SJSA1 (cell line): ENCODE measurements at places on chromosomes 11 and 22. TPM values are rescaled to one million over a fixed set of nuclear protein-coding genes. Genes with fewer than 3 reads are reported as not detected.

DNA sequence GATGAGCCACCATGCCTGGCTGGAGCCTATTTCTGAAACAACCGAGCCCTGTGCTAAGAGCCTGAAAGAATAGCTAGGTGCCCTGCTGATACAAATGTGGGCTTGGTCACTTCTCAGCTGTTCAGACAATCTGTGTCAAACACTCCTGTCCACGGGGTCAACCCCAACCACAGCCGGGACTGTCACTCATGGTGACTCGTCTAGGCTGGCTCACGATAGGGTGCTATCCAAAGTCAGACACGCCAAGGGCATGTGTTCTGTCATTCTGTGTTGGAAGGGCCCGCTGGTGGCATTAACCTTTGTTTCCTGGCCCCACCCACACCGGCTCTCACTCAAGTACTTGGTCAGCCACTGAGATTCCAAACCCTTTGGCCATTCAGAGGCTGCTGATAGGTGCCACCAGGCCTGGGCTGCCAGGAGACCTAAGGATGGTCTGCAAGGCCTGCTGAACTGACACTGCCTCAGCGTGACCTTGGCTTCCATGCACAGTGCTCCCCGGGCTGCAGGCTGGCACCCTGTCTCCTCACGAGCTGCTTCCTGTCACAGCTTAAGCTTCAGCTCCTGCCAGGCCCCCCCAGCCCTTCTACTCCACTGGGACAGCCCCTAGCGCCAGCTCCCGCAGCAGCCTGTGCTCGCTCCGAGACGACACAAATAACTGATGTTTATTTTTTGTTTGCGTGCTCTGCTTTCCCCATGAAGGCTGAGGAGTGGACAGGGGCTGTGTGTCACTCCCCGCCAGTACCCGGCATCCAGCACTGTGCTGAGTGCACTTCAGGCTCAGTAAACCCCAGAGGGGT, 14.2 kb upstream of the CDC42BPG start:
- DNase-seq: no peak
- H3K4me3 ChIP-seq: no peak overlapping the region
- peaks cover 68% of the 10 kb centered on the region for H3K36me3 ChIP-seq
- no peak overlapping the region for H3K27ac ChIP-seq
- peaks cover 66% of the 10 kb centered on the region for H3K4me1 ChIP-seq

Gene LRRC74B
- not detected in 2 replicates for total RNA-seq

- H3K27ac ChIP-seq: peak overlapping the region; percentile 78
- H3K36me3 ChIP-seq: peaks cover 77% of the 10 kb centered on the region
- peak; percentile 98 for DNase-seq
- no peak overlapping the region for H3K4me3 ChIP-seq
- H3K27me3 ChIP-seq: no peaks in the 10 kb centered on the region
These were observed 3.1 kb upstream of the PYGM start for GRCh38 chr11:64762674-64763525.

Gene UBQLNL
- total RNA-seq: 0.05 TPM in 1 of 2 replicates, not detected in the other

Gene FAM180B
- not detected in 2 replicates for total RNA-seq

Gene TEX54
- total RNA-seq: not detected in 2 replicates

Gene SEPTIN3
- not detected in 2 replicates for total RNA-seq

Gene HEPN1
- not detected in 2 replicates for total RNA-seq

DNA sequence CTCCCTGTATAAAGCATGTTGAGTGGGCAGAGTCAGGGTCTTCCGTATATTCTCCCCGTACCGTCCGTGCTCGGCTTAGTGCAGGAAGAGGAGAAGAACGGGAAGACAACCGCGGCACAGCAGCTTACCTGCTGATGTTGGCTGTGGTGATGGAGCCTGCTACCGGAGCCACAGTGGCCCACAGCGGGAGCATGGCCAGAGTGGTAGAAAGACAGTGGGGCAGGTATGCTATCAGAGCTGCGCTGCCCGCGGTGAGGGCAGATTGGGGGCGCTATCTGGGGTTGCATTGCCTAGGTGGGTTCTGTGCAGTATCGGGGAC, 120.7 kb upstream of the VPREB1 start:
- H3K27me3 ChIP-seq: peaks cover 32% of the 10 kb centered on the region
- no peak for DNase-seq
- no peaks in the 10 kb centered on the region for H3K36me3 ChIP-seq
- no peak overlapping the region for H3K27ac ChIP-seq

- no peaks in the 10 kb centered on the region for H3K4me1 ChIP-seq
- H3K36me3 ChIP-seq: no peaks in the 10 kb centered on the region
These were observed 114.5 kb downstream of the TIMP3 start for GRCh38 chr22:32916025-32916424.

Gene LDHAL6A
- not detected in 2 replicates for total RNA-seq

DNA sequence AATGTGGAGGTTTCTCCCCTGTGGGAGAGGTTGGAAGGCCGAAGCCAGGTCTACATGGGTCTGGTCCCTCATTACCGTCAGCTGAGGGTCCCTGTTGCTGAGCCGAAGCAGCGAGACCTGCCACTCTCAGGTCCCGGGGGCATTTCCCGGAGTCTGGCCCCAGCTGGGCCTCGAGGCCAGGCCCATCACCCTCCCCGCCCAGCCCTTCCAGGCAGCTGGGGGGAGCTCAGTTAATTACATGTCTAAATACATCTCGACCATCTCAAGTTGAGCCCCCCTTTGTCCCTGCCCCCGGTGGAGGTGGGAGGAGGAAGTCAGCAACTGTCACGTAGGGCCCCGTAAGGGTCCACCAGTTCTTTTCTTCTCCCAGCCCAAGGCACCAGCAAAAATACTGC, 3.6 kb downstream of the CDKN1C start:
- H3K36me3 ChIP-seq: no peaks in the 10 kb centered on the region; the same call in 1 of the 2 replicates
- H3K4me3 ChIP-seq: no peak overlapping the region
- no peak overlapping the region for H3K27ac ChIP-seq
- no peak for DNase-seq

Gene PLAAT5
- 0.24 TPM in 1 of 2 replicates, not detected in the other for total RNA-seq

DNA sequence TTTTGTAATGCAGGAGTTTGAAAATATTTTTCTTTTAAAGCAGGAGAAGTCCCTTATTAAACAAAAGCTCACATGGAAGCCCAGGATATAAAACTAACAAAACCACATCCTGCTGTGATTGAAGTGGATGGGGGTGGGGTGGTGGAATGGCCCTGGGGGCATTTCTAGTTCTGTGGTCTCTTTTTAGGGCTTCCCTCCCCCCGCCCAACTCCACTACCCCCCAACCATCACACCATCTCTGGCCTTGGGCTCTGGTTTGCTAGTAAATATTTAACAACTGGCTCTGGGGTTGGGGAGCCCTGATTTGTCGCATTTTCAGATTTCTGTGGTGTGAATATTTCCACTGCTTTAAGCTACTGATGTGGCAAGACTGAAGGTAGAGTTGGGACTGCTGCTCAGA, 279.6 kb upstream of the PLET1 start:
- no peaks in the 10 kb centered on the region for H3K4me1 ChIP-seq
- H3K36me3 ChIP-seq: no peaks in the 10 kb centered on the region
- no peak for DNase-seq
- no peak overlapping the region for H3K4me3 ChIP-seq

GRCh38 chr22:31857247-31857646, 87.1 kb upstream of the YWHAH start:
- H3K36me3 ChIP-seq: peaks cover 10% of the 10 kb centered on the region
- no peak overlapping the region for H3K4me3 ChIP-seq

Gene OR10D3
- not detected in 2 replicates for total RNA-seq

DNA sequence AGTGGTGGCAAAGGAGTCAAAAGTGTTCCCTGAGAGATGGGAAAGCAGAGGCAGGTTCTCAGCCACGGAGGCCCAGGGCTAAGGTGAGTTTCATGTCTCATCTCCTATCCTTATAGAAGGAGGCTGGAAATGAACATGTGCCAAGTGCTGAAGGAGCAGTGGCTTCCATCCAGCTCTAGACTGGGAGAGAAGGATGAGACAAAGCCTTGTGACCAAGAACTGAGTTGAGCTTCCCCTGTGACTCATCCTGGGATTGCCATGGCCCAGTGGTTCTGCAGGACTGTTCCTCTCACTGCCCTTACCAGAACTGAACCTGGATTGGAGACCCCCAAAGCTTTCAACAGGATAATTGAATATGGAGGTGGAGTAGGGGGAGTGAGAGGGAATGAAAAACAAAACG, 16.7 kb upstream of the OR9Q1 start:
- no peak overlapping the region for H3K27ac ChIP-seq
- no peaks in the 10 kb centered on the region for H3K36me3 ChIP-seq
- no peaks in the 10 kb centered on the region for H3K27me3 ChIP-seq
- DNase-seq: no peak
- 0 out of 2 replicates have a peak, but pooled peaks cover 7% of the 10 kb centered on the region for H3K4me1 ChIP-seq
- no peak overlapping the region for H3K4me3 ChIP-seq

DNA sequence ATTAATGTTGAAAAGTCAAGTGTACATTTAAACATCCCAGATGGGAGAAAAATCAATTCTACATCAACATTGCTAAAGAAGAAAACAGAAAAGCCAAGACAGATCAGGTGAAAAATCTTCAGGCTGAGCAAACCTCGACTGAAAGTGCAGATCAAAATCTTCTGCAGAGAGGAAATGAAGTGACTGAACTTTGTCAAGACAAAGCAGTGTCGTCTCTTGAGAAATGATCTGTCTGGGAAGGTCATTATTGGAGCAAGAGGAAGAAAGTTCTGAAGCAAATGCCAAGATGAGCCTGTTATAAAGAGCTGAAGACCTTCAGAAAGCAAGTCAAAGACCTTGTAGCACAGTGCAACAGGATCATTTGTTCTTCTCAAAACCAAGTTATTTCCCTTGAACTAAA, 5.8 kb upstream of the PLEKHB1 start:
- no peak overlapping the region for H3K27ac ChIP-seq
- H3K27me3 ChIP-seq: no peaks in the 10 kb centered on the region
- DNase-seq: no peak
- H3K4me1 ChIP-seq: no peaks in the 10 kb centered on the region

DNA sequence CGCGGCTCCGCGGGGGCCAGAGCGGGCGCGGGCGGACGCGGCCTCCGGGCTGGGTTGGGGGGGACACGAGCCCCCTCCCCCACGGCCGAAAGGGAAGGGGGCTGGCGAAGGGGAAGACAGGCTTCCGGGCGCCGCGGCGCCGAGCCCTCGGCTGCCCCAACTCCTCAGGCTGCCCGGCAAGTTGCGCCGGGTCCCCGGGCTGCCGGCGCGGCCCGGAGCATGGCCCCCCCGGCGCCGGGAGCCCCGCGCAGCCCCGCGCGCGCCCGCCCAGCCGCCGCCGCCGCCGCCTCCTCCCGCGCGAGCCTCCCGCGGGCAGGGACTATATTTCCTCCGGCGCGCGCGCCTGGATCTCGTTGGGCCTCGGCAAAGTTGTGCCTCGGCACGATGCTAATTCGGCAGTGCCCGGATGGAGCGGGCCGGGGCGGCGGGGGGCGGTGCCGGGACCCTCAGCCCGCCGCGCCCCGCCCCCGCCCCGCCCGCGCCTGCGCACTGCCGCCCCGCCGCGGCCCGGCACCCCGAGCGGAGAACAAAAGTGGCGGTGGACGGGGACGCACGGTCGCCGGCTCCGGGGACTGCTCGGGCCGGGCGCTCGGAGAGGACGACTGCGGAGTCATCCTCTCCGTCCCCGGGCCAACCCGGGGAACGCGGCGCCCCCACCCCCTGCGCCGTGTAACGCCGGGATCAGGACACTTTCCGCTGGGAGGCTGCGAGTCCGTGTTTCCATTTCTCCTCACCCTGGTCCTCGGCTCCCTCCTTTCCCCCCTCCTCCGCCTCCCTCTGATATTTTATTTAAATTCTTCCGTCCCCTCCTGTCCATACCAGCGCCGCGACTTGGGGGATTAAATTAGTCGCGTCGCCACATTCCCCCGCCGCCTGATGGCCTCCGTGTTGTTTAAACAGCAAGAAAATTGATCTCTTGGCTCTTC, at the start of gene PHF21B:
PHF21B (minus strand) TSS at position 400 of the 926 bp plus-strand sequence. CDS start 456 bp downstream, outside the sequence.
- peaks cover 70% of the 10 kb centered on the region for H3K27me3 ChIP-seq
- no peak within 1 kb of the TSS for H3K27ac ChIP-seq
- H3K4me3 ChIP-seq: peak within 1 kb of the TSS; percentile 46
- no peaks in the 10 kb centered on the region for H3K36me3 ChIP-seq

GRCh38 chr11:76237914-76238313, 31.6 kb upstream of the WNT11 start:
- no peaks in the 10 kb centered on the region for H3K27me3 ChIP-seq
- H3K36me3 ChIP-seq: no peaks in the 10 kb centered on the region
- H3K4me3 ChIP-seq: no peak overlapping the region
- DNase-seq: no peak
- peaks cover 5% of the 10 kb centered on the region for H3K4me1 ChIP-seq

- H3K27ac ChIP-seq: no peak overlapping the region
- no peaks in the 10 kb centered on the region for H3K27me3 ChIP-seq
- no peak for DNase-seq
- H3K4me1 ChIP-seq: no peaks in the 10 kb centered on the region
- H3K36me3 ChIP-seq: no peaks in the 10 kb centered on the region
These were observed 171.9 kb upstream of the MPPED2 start for GRCh38 chr11:30758012-30758411.

Gene TNNT3
- total RNA-seq: 7.5 and 8.0 TPM in 2 replicates

DNA sequence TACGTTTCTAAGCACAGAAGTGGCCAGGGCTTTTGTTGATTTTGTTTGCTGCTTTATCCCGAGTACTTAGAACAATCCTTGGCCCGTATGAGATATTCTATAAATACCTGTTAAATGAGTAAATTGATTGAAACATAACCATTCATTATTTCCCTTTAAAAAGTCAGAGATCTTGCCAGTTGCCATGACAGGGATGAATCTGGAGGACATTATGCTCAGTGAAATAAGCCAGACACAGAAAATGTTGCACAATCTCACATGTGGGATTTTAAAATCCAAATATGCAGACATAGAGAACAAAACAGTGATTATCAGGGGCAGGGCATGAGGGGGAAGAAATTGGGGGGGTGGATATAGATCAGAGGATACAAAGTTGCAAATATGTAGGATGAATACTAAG, 1240.1 kb downstream of the LRRC4C start:
- no peak for DNase-seq
- no peaks in the 10 kb centered on the region for H3K4me1 ChIP-seq

Gene DAGLA
- total RNA-seq: 2.6 TPM in 2 replicates

GRCh38 chr11:34356913-34357700, 703 bp downstream of the ABTB2 start:
- H3K4me1 ChIP-seq: peaks cover 26% of the 10 kb centered on the region
- H3K27me3 ChIP-seq: 0 out of 2 replicates have a peak, but pooled peaks cover 4% of the 10 kb centered on the region
- no peak overlapping the region for H3K27ac ChIP-seq
- H3K36me3 ChIP-seq: no peaks in the 10 kb centered on the region
- peak; percentile 68 for DNase-seq

DNA sequence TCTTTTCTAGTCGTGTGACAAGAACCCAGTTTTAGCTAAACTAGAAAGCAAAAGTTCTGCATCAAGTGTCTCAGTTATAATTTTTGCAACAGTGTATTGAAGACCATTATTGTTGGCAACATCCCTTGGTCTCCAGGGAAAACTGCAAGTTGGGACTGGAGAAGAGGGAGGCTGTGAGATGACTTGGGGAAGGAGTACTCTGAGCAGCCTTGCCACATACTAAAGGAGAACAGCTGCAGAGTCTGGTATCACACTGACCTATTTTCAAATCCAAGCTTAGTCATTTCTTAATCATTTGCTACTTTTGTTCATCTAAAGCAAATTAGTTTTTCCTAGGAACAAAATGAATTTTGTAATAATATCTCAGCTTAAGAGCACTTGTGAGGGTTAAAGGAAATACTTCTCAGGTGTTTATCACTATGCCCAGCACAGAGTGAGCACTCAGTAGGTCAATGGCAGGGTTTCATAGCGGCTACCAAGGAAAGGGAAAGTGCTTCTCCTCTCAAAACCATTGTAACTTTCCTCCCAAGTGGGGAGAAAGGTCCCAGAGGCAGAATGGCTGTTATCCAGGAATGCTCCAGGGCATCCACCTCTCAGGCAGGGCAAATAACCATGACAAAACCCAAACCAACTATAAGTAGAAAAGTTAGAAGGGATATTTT, 247.1 kb downstream of the C11orf87 start:
- no peaks in the 10 kb centered on the region for H3K27me3 ChIP-seq
- no peaks in the 10 kb centered on the region for H3K4me1 ChIP-seq
- no peaks in the 10 kb centered on the region for H3K36me3 ChIP-seq
- H3K27ac ChIP-seq: no peak overlapping the region
- H3K4me3 ChIP-seq: no peak overlapping the region

Gene BEST1
- 0.74 TPM in 1 of 2 replicates, not detected in the other for total RNA-seq
